Natural killer cell treated with Interleukin-12 subunit alpha and Interleukin-12 subunit beta and Interleukin-15 and Interleukin-18, amount 100 ng/mL, for 72 hours (primary cell): ENCODE measurements at places on chromosomes 16 and 17.

GRCh38 chr16:49277386-49277742, 4.3 kb downstream of the CBLN1 start:
- no peak for DNase-seq

GRCh38 chr16:30054959-30055553, 10.5 kb upstream of the ALDOA start:
- DNase-seq = no peak

GRCh38 chr16:78147911-78148401, 48.5 kb downstream of the WWOX start:
- no peak for DNase-seq

DNA sequence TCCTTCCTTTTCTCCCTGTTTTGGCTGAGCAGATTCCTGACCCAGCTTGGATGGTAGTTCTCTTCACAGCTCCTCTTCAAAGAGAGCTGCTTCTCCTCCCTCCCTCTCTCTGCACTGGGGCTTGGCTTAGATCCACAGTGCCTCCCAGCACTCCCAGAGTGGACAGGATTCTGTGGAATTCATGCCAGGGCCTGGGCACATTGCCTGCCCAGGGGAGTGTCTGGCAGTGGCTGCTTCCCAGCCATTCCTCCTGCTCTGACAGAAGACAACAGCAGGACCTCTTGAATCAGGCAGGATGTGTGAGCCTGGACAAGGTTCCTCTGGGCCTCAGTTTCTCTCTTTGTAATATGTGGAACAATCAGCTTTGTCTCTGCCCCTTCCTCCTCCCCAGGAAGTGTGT, 4.5 kb upstream of the MMP28 start:
- DNase-seq = no peak

- no peak for DNase-seq
These were observed 17.5 kb downstream of the CACNG4 start for GRCh38 chr17:66981983-66982508.

GRCh38 chr17:16464303-16465051, 27.5 kb downstream of the LRRC75A start:
- no peak for DNase-seq

DNA sequence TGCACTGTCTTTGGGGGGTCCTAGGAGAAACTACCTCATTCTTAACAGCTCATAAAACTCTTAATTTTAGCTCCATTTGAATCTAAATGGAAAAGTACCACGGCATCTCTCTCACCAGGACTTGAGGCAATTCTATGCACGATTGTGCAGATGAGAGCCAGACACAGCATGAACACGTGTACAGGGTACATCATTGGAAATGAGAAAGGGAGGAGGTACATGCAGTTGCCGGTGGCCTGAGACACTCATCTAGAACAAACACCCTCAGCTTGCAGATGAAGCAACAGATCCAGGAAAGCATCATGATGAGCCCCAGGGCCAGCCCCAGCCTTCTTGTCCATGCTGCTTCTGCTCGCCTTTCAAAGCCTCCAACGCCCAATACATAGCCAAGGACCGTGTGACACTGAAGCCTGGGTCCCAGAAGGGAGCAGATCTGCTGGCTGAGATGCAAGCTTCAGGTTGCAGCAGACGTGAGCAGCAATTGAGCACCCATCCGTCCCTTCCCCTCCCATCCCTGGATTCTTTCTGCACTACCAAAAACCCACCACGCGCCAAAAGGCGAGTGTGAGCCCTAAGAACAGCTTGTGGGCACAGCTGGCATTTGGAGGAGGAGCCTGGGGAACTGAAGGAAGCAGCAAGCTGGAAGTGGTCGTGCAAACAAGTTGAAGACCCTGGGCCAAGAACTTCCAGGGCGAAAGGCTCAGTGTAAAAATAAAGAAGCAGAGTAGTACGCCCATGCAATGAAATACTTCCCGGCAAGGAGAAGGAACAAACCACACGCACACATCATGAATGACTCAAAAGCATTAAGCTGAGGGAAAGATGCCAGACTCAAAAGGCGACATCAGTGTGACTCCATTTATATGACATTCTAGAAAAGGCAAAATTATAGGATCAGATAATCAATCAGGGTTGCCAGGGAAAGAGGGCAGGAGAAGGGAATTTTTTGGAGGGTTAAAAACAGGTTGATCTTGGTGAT, 7.3 kb upstream of the RCVRN start:
- DNase-seq = no peak

DNA sequence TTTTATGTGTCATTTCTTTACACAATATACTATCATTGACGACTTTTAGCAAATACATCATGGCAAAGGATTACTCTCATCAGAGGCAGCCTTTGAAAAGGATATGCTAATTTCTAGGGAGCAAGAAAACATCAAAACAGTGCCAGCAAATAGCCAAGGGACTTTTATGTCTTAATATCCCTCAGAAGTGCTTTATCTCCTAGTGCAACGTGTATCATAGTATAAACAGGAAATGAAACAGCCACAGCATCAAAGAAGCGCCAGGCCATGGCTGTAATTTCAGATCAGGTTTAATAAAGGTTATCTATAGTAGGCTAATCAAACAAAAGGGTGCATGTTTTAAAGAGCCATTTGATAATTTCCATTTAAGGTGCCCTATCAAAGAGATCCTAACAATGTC, 159.9 kb downstream of the AXIN2 start:
- no peak for DNase-seq

- no peak for DNase-seq
These were observed 9.4 kb upstream of the NUFIP2 start for GRCh38 chr17:29303386-29303785.

DNA sequence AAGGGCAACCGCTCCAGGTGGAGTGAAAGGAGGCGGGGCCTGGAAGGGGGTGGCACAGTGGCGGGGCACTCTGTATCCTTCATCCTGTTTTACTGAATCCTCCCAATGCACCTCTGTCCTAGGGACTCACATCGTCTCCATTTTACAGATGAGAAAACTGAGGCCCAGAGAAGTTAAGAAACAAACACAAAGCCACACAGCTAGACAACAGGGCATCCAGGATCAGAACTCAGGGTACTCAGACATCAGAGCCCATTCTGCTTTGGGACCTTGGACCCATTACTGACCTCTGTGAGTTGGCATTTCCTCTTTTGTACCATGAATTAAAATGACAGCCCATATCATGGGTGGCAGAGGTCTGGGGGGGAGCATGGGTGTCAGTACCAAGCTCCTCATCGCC, 129.2 kb downstream of the CPPED1 start:
- DNase-seq = no peak

- no peak for DNase-seq
These were observed 147.6 kb downstream of the XYLT1 start for GRCh38 chr16:17323171-17323570.

GRCh38 chr17:77800816-77801215, 157.7 kb upstream of the TNRC6C start:
- no peak for DNase-seq

DNA sequence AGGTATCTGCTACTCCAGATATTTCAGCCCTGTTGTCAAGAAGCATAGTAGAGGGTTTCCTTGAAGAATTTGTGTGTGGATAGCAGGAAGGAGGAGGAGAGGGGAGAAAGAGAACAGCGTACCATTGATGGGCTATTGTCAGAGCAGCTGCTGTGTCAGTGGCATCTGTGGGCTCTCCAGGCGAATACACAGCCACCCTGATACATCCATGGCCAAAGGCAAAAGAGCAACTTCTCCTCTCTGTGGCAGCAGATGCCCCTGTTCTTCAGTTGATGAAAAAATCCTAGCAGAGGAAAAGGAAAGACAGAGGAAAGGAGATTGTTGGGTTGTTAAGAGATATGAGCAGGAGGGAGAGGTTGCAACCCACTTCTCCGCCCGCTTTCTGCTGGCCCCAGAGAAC, 12.2 kb upstream of the KCNJ2 start:
- DNase-seq = no peak

GRCh38 chr16:68737730-68738629, 888 bp downstream of the CDH1 start:
- no peak for DNase-seq
